Fibroblast of skin of back (primary cell): ENCODE measurements at places on chromosomes 11 and 22.

DNA sequence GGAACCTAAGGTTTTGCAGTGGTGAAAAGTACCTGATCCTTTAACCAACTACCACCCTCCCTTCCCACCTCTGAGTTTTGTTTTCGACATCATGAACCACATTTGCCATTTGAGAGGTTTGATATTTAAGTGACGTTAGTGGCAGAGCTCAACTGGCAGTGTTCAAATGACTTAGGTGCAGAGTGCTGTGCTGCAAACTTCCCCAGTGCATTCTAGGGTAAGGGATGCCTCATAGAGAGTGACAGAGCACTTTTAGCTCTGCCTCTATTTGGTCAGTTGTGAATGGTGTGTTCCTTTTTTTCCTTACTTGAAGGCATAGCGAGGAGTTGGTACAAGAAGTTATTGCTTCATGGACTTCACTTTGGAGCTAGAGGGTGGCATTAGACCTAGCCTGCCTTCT is 9.4 kb downstream of the BMAL1 start:
- DNase-seq, result no peak

- peak; percentile 99 for DNase-seq
Observed at GRCh38 chr11:117199053-117199915, at the start of gene TAGLN. TSS of gene TAGLN (plus strand) at chr11:117199370. CDS start at chr11:117203014, 3,644 bp downstream.

GRCh38 chr11:110110854-110111253 is 17.7 kb downstream of the ZC3H12C start:
- DNase-seq, result no peak

DNA sequence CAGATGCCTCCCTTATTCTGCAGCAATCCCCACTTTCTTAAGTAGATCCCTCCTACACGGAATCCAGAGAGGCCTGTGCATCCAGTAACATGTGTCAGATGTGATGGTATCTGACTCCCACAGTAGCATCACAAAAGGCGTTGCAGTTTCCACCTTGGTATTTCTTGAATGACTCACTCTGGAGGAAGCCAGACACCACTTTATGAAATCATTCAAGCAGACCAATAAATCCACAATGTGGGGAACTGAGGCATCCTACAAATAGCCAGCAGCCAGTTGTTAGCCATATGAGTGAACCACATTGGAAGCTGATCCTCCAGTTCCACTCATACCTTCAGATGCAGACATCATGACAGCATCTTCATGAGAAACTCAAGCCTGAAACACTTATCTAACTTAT is 798.1 kb downstream of the OPCML start:
- DNase-seq, result peak; percentile 98

- DNase-seq, result no peak
Observed at GRCh38 chr22:29103121-29103520, 30.3 kb downstream of the KREMEN1 start.

- DNase-seq, result no peak
Observed at GRCh38 chr11:134231958-134232659, 7.6 kb downstream of the VPS26B start.

- no peak for DNase-seq
Observed at GRCh38 chr11:103215812-103216211, 106.6 kb downstream of the DYNC2H1 start.

- DNase-seq, result peak; percentile 11
Observed at GRCh38 chr22:44108806-44109385, 71.8 kb upstream of the PARVG start.

- DNase-seq, result no peak
Observed at GRCh38 chr11:134543241-134543640, 131.2 kb upstream of the B3GAT1 start.

DNA sequence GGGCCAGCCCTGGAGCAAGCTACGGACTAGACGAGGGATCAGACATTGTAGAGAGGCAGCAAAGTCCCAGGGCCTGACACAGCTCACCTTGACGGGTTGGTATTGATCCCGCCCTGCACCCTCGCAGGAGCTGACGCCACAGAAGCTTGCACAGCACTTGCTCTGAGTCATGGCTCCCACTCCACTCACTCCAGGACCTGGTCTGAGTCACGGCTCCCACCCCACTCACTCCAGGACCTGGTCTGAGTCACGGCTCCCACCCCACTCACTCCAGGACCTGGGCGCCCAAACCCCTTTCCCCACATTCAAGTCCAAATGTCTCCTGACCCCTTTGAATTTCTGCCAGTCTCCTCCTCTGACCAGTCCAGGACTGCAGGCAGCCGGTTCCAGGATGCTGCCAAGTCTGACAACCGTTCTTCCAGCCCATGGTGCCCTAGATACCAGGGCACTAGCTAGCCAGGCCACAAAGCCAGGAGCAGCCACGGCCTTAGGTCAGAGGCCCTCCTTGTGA is 6.0 kb upstream of the PNPLA5 start:
- DNase-seq, result peak; percentile 21

DNA sequence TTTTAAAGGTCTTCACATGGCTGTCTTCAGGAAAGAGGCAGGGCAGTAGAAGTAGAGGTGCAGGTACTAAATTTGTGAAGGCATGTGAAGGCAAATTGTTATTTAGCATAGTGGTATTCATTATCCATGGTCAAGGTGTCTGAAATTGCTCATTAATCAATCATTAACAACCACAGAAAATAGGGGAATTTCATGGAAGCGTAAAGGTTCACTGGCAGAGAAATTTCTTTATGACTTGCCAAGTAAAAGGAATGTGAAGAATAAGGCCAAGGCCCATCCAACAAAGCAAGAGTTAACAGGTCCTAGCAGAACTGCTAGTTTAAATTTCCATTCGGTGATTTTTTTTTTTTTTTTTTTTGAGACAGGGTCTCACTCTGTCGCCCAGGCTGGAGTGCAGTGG is 59.0 kb downstream of the RSF1 start:
- no peak for DNase-seq

GRCh38 chr11:4048340-4048739 is 46.3 kb upstream of the RRM1 start:
- DNase-seq, result no peak

GRCh38 chr11:130634961-130635473 is 186.6 kb downstream of the ADAMTS15 start:
- peak; percentile 80 for DNase-seq

- no peak for DNase-seq
Observed at GRCh38 chr11:77223797-77224196, 77.7 kb downstream of the GDPD4 start.

GRCh38 chr11:12087075-12088004 is 23.1 kb upstream of the MICAL2 start:
- DNase-seq, result peak; percentile 91

GRCh38 chr22:50548921-50549790 is 3.5 kb downstream of the KLHDC7B start:
- DNase-seq, result no peak

DNA sequence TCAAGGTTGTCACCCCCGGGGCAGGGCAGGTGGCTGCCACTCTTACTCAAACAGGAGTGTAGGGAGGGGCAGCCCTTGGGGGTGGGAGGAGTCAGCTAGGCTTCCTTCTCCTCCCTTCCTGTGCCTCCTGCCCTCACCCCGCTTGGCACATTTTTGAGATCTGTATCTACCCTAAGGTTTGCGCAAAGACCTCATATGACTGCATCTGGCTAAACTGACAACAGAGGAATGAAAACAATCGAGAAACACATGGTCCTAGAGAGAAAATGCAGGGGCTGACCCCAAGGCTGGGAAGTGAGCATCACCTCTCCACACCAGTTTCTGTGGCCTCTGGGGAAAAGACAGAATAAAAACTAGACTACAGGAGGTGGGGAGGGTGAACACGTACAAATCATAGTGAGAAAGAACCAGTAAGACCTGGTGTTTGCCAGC is 28.1 kb downstream of the IGSF9B start:
- DNase-seq, result no peak

GRCh38 chr11:93831343-93832127 is 18.9 kb downstream of the VSTM5 start:
- DNase-seq, result no peak

- DNase-seq, result no peak
Observed at GRCh38 chr11:76987203-76987602, 47.0 kb upstream of the B3GNT6 start.

DNA sequence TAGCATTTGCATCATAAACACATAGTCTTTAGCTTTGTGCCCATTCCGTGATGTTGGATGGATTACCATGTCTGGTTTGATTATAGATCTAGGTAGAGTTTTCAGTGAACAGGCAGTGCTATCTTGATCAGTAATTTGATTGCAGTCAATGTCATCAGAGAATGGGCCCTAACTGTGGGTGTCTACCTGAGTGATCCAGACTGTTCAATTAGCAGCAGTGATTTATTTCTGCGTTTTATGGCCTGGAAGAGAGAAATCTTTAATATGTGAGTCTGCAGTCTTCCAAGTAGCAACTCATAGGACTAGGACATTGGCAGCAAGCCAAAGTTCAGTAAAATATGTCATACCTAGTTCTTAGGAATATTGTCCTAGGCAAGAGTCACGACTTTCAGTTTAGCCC is 80.3 kb downstream of the CASP12 start:
- peak; percentile 6 for DNase-seq

DNA sequence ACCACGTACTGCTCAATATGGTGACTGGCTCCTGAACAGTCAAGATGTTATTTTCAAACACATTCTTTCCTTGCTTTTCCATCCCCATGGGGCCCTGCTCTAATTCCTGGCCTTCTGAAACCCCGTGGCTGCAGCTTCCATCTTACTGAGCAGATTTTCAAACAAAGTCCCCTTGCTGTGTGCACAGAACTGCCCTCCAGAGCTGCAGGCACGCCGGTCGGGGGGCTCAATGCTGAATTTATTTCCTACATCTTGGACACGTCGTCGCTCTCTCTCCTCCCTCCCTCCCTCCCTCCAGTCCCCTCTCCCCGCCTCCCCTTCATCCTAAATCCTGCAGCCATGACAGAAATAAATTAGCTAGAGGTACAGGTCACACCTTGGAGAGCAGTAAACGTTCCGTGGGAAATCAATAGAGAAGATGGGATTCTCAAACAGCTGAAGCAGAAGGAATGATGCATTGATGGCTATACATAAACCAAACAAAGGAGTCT is 243.1 kb upstream of the BLID start:
- DNase-seq, result no peak

DNA sequence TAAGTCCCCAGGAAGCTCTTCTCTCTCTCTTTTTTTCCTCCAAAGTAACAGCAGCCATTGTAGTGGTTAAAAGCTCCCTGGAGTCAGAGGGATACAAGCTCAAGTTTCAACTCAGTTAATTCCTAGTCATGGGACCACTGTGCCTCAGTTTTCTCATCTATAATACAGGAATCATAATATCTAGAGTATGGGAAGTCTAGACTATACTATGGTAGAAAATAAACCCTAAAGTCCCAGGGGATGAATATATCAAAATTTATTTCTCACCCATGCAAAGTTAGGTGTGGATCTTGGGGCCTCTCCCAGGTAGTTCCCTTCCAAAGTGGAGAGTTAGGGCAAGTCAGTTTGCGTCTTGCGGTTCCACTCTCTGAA is 33.7 kb downstream of the C11orf58 start:
- no peak for DNase-seq

GRCh38 chr22:38172832-38173640 is 8.6 kb downstream of the PLA2G6 start:
- no peak for DNase-seq

GRCh38 chr22:36386900-36387708 is 663 bp downstream of the MYH9 start:
- no peak for DNase-seq

DNA sequence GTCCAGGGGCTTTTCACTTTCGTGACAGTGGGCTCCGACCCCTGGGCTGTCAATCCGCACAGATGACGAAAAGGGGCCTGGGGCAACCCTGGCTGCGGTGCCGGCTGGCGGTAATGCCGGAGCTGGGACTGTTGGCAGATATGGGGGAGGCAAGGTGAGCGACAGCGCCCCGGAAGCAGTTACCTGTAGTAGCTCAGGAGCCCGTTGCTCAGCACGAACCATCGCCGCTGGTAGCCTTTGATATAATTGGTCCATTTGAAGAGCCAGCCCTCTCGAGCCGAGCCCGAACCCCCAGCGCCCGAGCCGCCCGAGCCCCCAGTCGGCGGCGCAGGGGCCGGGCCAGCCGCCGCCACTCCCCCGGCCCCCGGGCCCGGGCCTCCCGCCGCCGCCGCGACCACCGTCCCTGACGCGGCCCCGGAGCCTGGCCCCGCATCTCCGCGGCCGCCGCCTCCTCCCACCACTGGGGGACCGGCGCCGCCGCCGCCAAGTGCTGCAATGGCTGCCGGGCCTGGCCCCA is 396 bp downstream of the OSBP start:
- DNase-seq, result no peak

GRCh38 chr11:113048820-113049768 is 87.9 kb downstream of the NCAM1 start:
- DNase-seq, result peak; percentile 31

- no peak for DNase-seq
Observed at GRCh38 chr11:129929721-129930120, 34.3 kb upstream of the NFRKB start.

DNA sequence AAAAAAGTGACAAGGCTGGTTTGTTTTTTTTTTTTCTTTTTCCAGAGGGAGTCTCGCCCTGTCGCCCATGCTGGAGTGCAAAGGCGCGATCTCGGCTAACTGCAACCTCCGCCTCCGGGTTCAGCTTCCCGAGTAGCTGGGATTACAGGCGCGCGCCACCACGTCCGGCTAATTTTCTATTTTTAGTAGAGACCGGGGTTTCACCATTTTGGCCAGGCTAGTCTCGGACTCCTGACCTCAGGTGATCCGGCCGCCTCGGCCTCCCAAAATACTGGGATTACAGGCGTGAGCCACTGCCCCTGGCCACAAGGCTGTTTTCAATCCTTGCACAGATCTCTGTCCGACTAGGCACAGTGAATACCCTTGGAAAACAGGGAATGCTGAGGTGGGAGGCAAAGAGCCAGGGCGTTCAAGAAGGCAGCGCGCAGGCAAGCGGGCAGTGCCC is 566 bp downstream of the ATP6V1E1 start:
- DNase-seq, result no peak

GRCh38 chr11:47599902-47600301 is 5.7 kb upstream of the C1QTNF4 start:
- no peak for DNase-seq

DNA sequence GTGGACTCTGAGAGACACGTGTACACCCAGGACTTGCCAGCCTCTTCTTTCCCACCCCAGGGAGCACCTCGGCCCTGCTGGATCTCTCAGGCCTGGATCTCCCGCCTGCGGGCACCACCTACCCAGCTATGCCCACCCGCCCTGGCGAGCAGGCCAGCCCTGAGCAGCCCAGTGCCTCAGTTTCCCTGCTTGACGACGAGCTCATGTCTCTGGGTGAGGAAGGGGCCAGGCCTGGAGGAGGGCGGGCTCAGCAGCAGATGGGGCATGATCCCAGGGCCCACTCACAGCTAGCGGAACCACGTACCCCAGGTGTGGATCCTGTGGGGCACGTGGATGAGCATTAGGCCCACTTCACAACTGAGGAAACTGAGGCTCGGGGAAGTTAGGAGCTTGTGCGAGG is 13.7 kb upstream of the SH3BP1 start:
- DNase-seq, result no peak

GRCh38 chr11:72856551-72857345 is 42.5 kb downstream of the ATG16L2 start:
- peak; percentile 75 for DNase-seq

GRCh38 chr11:78820741-78821140 is 246.1 kb upstream of the NARS2 start:
- DNase-seq, result no peak

- no peak for DNase-seq
Observed at GRCh38 chr11:123000721-123001120, 19.1 kb upstream of the BSX start.

GRCh38 chr11:40986320-40986719 is 473.1 kb downstream of the LRRC4C start:
- no peak for DNase-seq

- DNase-seq, result no peak
Observed at GRCh38 chr22:22458896-22459588, 49.5 kb downstream of the ZNF280B start.
